ENCODE measurements at places on chromosomes 3 and 15.

- no peak for DNase-seq
These were observed 440.9 kb downstream of the RBMS3 start for GRCh38 chr3:29721789-29722188.

DNA sequence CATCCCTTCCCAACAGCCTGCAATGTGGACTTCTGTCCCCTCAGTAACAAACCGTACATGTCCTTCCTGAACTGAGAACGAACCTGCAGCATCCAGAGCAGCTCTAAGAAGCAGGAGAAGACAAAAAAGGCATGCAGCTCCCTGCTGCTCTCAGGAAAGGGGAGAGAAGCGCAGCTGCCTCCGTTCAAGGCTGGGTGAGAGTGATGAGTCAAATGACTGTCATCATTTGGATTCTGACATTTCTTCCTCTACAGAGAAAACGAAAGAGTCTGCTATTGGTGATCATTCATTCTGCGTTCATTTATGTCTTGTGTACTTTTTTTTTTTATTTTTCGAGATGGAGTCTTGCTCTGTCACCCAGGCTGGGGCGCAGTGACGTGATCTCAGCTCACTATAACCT is 677.8 kb downstream of the FHIT start:
- no peak for DNase-seq

DNA sequence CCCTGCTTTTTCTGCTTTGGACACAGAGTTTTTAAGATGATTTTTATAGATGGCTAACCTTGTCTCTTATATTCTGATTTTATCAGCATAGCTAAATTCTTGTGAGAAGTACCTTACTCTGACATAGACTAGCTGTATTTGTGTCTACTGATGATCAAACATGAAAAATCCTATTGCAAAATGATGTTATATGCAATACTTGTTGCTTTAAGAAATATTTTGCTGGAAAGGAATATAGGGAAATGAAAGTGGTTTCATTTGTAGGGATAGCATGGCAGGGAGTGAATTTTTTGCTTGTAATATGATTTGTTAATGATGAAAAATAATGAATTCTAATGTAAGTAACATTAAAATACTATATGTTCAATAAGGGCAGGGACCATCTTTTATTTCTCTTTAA is 35.9 kb downstream of the CFAP91 start:
- DNase-seq, result no peak

- no peak for DNase-seq
These were observed 140.4 kb downstream of the CHDH start for GRCh38 chr3:53705774-53706173.

GRCh38 chr3:47130557-47130956 is 33.4 kb downstream of the SETD2 start:
- DNase-seq, result no peak

Measured in stimulated activated CD8-positive, alpha-beta memory T cell treated with anti-CD3 and anti-CD28 coated beads, Interleukin-7, amount 100 ng/mL, for 24 hours (primary cell).